ENCODE measurements at places on chromosomes 5 and 9. TPM values are rescaled to one million over a fixed set of nuclear protein-coding genes. Genes with fewer than 3 reads are reported as not detected.

Gene NEUROG1
- not detected for polyA plus RNA-seq

- no peak for DNase-seq
- H3K27ac ChIP-seq, result no peak overlapping the region
Measured at GRCh38 chr5:158344376-158344775, 485.4 kb upstream of the CLINT1 start.

DNA sequence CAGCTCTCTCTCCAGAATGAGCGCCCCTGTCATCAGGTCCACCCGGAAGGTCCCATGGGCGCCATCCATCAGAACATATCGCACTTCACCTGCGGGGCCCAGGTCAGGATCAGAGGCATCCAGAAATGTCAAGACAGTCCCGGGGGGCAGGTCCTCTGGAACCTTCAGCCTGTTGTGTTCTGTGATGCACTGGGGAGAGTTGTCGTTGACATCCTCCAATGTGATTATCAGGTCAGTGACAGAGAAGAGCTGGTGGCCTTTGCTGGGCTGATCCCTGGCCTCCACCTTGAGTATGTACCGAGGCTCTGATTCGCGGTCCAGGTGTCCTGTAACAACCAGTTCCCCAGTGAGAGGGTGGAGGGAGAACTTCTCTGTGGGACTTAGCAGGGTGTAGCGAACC lies 25.2 kb downstream of the FAT2 start:
- DNase-seq, result no peak
- H3K36me3 ChIP-seq, result no peaks in the 10 kb centered on the region
- H3K4me1 ChIP-seq, result peaks cover 9% of the 10 kb centered on the region
- H3K27me3 ChIP-seq, result no peaks in the 10 kb centered on the region
- no peak overlapping the region for H3K27ac ChIP-seq
- no peak overlapping the region for H3K4me3 ChIP-seq

Gene NDFIP1
- polyA plus RNA-seq, result 20.3 TPM

DNA sequence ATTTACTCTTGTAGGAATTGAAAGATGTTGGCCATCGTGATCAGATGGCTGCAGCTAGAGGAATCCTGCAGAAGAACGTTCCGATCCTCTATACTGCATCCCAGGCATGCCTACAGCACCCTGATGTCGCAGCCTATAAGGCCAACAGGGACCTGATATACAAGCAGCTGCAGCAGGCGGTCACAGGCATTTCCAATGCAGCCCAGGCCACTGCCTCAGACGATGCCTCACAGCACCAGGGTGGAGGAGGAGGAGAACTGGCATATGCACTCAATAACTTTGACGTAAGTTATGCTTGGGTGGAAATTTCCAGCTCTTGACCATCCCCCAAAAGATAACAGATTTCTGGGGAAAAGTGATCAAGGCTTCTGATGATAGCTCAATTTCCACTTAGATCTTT lies 50.6 kb downstream of the LRRTM2 start:
- H3K4me1 ChIP-seq, result no peaks in the 10 kb centered on the region
- DNase-seq, result no peak
- peaks cover 23% of the 10 kb centered on the region for H3K36me3 ChIP-seq
- no peak overlapping the region for H3K4me3 ChIP-seq
- no peaks in the 10 kb centered on the region for H3K27me3 ChIP-seq

DNA sequence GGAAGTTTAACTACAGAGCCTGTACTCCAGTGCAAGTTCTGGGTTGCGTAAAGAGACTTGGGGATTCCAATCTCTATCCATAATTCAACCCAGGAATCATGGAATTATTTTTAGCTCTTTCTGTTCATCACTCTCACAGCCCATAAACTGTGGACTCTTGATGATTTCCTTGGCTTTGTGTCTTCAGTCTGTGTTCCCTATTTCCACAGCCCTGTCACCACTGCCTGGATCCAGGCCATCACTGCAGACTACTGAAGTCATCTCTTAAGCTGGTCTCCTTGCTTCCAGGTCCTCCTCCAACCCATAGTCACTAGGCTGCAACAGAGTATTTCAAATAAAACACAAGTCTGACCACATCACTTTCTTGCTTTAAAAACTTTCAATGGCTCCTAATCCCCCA lies 211.7 kb downstream of the PLK2 start:
- no peaks in the 10 kb centered on the region for H3K27me3 ChIP-seq
- H3K4me3 ChIP-seq, result no peak overlapping the region
- no peaks in the 10 kb centered on the region for H3K4me1 ChIP-seq
- no peaks in the 10 kb centered on the region for H3K36me3 ChIP-seq
- no peak overlapping the region for H3K27ac ChIP-seq
- DNase-seq, result no peak

Gene ESM1
- polyA plus RNA-seq, result not detected

Gene SLC34A1
- 0.04 TPM for polyA plus RNA-seq

Gene TNC
- polyA plus RNA-seq, result 0.69 TPM

GRCh38 chr5:54570916-54571315 lies 53.4 kb downstream of the SNX18 start:
- H3K4me1 ChIP-seq, result no peaks in the 10 kb centered on the region
- DNase-seq, result no peak
- H3K4me3 ChIP-seq, result no peak overlapping the region
- H3K36me3 ChIP-seq, result no peaks in the 10 kb centered on the region
- peak overlapping the region; percentile 67 for H3K27ac ChIP-seq
- no peaks in the 10 kb centered on the region for H3K27me3 ChIP-seq

DNA sequence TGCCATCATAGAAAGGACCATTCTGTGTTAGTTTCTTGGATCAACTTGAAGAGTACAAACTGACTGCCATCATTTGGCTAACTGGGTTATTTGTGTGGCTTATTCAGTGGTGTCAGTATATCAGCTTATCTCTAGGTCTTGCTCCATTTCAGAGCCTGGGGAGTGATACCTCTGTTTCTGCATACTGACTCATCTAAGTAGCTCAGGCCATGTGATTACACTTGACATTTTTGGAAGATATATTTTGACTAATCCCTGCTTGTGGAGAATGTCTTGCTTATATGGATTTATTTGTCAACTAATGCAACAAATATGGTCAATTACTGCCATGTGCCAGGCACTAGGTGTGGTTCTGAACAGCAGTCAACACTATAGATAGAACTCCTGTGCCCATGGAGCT lies 311.7 kb downstream of the YTHDC2 start:
- no peaks in the 10 kb centered on the region for H3K4me1 ChIP-seq
- H3K27ac ChIP-seq, result no peak overlapping the region
- H3K27me3 ChIP-seq, result no peaks in the 10 kb centered on the region
- DNase-seq, result no peak
- no peaks in the 10 kb centered on the region for H3K36me3 ChIP-seq

Gene ADGRV1
- not detected for polyA plus RNA-seq

- H3K4me1 ChIP-seq, result no peaks in the 10 kb centered on the region
- H3K27me3 ChIP-seq, result no peaks in the 10 kb centered on the region
- no peak overlapping the region for H3K4me3 ChIP-seq
- DNase-seq, result no peak
- H3K27ac ChIP-seq, result no peak overlapping the region
- H3K36me3 ChIP-seq, result no peaks in the 10 kb centered on the region
Measured at GRCh38 chr9:20714442-20715415, 30.7 kb downstream of the FOCAD start.

Gene INSL6
- polyA plus RNA-seq, result not detected

DNA sequence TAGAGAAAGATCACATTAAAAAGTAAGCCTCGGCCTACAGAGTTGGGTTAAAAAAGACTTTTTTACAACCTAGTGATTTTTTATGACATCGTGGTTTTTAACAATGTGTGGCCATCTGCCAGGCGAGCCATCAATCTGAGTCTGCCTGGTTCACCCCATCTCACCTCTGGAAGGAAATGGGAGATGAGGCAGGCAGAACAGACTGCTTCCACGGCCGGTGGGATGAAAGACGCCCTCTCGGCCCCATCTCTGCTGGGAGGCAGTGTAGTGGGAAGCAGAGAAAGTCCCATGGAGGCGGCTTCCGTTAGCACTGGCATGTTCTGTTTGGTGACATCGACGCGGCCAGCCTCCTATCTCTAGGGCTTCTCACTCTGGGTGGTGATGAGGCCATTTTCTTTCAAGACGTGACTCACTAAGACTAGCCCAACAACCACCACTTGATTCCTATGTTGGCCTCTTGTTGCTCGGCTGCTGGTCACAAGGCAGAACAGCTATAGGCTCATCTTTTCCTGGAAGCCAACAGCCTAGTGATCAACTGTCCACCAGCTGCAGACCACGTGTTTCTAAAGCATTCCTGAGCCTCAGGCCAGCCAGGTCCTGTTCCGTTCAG lies 132.4 kb upstream of the OTULINL start:
- H3K4me1 ChIP-seq, result peaks cover 50% of the 10 kb centered on the region
- H3K27ac ChIP-seq, result peak overlapping the region; percentile 73
- H3K36me3 ChIP-seq, result peaks cover 2% of the 10 kb centered on the region

DNA sequence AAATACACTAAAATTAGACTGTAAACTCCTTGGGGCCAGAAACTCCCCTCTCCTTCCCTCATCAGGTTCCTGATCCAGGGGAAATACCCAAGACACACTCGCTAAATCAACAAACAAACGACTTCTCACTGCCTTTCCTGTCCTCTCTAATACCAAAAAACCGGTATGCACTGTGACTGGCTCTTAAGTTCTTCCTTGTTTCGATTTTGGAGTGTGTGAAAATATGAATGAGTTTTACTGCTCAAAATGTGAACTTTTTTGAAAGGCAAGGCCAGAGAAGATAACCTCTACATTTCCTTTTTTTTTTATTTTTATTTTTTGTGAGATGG lies 81.1 kb upstream of the EPB41L4B start:
- no peaks in the 10 kb centered on the region for H3K4me1 ChIP-seq
- H3K36me3 ChIP-seq, result no peaks in the 10 kb centered on the region
- no peak for DNase-seq
- H3K27me3 ChIP-seq, result no peaks in the 10 kb centered on the region
- H3K4me3 ChIP-seq, result no peak overlapping the region
- H3K27ac ChIP-seq, result no peak overlapping the region

GRCh38 chr5:118249386-118249785 lies 739.0 kb downstream of the DTWD2 start:
- DNase-seq, result no peak
- no peaks in the 10 kb centered on the region for H3K27me3 ChIP-seq
- no peak overlapping the region for H3K4me3 ChIP-seq

Gene CSF1R
- polyA plus RNA-seq, result 10.8 TPM

Gene SPARC
- 47.6 TPM for polyA plus RNA-seq

GRCh38 chr5:149442563-149443182 lies 63.6 kb upstream of the IL17B start:
- no peaks in the 10 kb centered on the region for H3K36me3 ChIP-seq
- H3K27me3 ChIP-seq, result no peaks in the 10 kb centered on the region
- peaks cover 61% of the 10 kb centered on the region for H3K4me1 ChIP-seq

Gene LHX3
- not detected for polyA plus RNA-seq

Gene N4BP3
- 2.3 TPM for polyA plus RNA-seq

DNA sequence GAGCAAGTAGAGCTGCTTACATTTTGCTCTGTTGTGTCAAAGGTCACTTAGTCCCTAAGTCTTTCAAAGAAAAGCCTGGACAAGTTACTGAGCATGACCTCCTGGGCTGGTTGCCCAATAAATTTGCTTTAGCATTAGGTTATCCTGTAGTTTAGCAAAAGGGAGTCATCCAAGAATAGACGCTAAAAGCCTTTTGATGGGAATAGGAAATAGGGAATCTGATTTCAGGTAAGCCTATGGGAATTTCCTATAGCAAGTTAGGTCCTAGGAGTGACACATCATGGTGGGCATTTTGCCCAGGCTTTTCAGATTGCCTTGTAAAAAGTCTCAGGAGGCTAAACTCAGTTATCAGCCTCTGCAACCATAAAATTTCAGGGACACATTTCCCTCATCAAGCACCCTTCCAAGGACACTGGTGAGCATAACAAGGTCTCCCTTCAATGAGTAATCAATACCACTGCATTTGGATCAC lies 67.6 kb upstream of the RANBP3L start:
- peak overlapping the region; percentile 60 for H3K27ac ChIP-seq
- no peaks in the 10 kb centered on the region for H3K27me3 ChIP-seq
- H3K36me3 ChIP-seq, result no peaks in the 10 kb centered on the region
- peaks cover 39% of the 10 kb centered on the region for H3K4me1 ChIP-seq
- no peak overlapping the region for H3K4me3 ChIP-seq

- H3K27me3 ChIP-seq, result no peaks in the 10 kb centered on the region
- H3K4me3 ChIP-seq, result no peak overlapping the region
- no peak overlapping the region for H3K27ac ChIP-seq
- H3K36me3 ChIP-seq, result no peaks in the 10 kb centered on the region
- no peaks in the 10 kb centered on the region for H3K4me1 ChIP-seq
Measured at GRCh38 chr9:90340421-90340820, 302.2 kb downstream of the DIRAS2 start.

All from sigmoid colon (tissue), 7 donors.